Renal cortex interstitium (tissue), 15 donors: ENCODE measurements at places on chromosomes 4 and X. TPM values are rescaled to one million over a fixed set of nuclear protein-coding genes. Genes with fewer than 3 reads are reported as not detected.

- no peak for DNase-seq
Measured at GRCh38 chr4:53490965-53491622, 100.2 kb downstream of the LNX1 start.

GRCh38 chr4:186161138-186161537 is 30.2 kb upstream of the CYP4V2 start:
- DNase-seq = no peak

GRCh38 chr4:4890574-4891255 is 31.2 kb downstream of the MSX1 start:
- no peak for DNase-seq

GRCh38 chrX:42869659-42870476 is 91.9 kb upstream of the PPP1R2C start:
- DNase-seq = no peak

ADRA2C gene
- polyA plus RNA-seq = 9.2 TPM
